Activated CD4-positive, alpha-beta memory T cell treated with anti-CD3 and anti-CD28 coated beads for 36 hours (primary cell): ENCODE measurements at places on chromosomes 5 and 9.

DNA sequence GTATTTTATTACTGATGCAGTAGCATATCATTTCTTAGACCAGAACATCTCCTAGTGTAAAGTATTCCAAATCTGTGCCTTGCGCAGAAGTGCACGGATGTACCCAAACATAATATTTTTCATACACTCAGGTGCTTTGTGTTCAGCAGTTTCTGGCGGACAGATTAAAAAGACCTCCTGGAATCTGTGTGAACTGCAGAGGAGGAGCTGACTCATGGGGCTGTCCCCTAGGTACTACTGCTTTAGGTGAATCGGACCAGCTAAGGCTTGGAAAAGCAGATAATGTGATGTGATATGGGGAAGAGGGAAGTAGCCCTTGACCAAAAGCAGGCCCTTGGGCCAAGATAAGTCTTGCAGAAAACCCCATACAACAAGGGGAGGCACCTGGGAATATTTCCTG, 310.1 kb downstream of the PLK2 start:
- DNase-seq: no peak

DNA sequence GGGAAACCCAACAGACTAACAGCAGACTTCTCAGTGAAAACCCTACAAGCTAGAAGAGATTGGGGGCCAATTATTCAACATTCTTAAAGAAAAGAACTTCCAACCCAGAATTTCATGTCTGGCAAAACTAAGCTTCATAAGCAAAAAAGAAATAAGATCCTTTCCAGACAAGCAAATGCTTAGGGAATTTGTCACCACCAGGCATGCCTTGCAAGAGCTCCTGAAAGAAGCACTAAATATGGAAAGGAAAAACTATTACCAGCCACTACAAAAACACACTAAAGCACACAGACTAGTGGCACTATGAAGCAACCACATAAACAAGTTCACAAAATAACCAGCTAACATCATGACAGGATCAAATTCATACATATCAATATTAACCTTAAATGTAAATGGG, 131.1 kb downstream of the OR2K2 start:
- no peak for DNase-seq

DNA sequence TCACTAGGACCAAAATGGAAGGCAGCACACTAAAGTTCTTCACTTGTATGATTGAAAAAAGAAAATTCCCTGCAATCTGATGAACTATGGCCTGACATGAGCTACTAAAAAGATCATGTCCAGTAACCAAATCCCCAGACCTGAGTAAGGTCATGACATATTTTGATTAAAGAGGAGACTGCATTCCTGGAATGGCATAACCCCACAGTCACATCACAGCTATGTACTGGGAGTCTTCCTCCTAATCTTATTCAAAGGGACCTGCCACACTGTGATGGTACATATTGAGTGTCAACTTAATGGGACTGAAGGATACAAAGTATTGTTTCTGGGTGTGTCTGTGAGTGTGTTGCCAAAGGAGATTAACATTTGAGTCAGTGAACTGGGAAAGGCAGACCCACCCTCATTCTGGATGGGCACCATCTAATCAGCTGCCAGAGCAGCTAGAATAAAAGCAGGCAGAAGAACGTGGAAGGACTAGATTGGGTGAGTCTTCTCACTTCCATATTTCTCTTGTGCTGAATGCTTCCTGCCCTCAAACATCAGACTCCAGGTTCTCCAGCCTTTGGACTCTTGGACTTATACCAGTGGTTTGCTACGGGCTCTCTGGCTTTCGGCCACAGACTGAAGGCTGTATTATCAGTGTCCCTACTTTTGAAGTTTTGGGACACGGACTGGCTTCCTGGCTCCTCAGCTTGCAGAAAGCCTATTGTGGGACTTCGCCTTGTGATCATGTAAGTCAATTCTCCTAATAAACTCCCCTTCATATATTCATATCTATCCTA, 345.0 kb downstream of the TMEM38B start:
- DNase-seq: no peak

GRCh38 chr9:115978091-115978490, 175.5 kb upstream of the PAPPA start:
- DNase-seq: no peak

DNA sequence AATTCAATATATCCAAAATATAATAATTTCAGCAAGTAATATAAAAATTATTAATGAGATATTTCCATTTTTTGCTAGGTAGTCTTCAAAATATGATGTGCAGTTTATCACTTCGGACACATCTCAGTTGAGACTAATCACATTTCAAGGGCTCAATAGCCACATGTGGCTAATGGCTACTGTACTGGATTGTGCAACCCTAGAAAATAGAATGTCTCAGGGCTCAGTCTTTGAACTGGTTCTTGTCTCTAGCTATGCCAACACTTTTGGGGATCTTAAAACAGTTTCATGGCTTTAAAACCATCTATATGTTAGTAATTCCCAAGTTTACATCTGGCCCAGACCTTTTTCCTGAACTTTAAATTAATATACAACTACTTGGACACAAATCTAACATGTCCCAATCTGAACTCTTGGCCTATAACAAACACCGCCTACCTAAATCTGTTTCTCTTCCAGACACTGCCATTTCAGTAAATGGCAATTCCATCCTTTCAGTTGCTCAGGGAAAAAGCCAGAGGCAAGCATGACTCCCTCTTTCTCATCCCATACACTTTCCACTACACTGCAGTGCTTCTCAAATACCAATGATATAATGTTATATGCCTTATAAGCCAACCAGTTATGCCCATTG, 18.8 kb downstream of the PTAR1 start:
- DNase-seq: no peak

GRCh38 chr5:142819825-142820224, 49.6 kb downstream of the ARHGAP26 start:
- DNase-seq: no peak

GRCh38 chr5:137498301-137498735, 808 bp downstream of the SPOCK1 start:
- no peak for DNase-seq

- no peak for DNase-seq
Observed at GRCh38 chr5:15334551-15335266, 165.3 kb upstream of the FBXL7 start.

DNA sequence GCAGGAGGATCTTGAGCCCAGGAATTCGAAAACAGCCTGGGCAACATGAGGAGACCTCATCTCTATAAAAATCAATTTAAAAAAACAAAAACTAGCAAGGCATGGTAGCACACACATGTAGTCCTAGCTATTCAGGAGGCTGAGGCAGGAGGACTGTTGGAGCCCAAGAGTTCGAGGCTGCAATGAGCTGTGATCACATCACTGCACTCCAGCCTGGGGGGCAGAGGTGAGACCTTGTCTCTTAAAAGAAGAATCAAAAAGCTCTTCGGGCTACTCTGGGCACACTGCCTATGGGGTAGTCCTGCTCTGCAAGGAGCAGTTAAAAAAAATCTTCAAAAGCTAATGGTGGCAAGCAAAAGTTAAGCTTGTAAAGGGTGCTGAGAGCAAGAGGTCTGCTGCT, 23.5 kb downstream of the SKP1 start:
- no peak for DNase-seq

GRCh38 chr5:151383011-151383410, 35.7 kb upstream of the SLC36A2 start:
- no peak for DNase-seq

GRCh38 chr5:125630237-125630636, 793.0 kb upstream of the GRAMD2B start:
- no peak for DNase-seq

GRCh38 chr9:7201196-7201595, 443.4 kb downstream of the KDM4C start:
- DNase-seq: no peak

DNA sequence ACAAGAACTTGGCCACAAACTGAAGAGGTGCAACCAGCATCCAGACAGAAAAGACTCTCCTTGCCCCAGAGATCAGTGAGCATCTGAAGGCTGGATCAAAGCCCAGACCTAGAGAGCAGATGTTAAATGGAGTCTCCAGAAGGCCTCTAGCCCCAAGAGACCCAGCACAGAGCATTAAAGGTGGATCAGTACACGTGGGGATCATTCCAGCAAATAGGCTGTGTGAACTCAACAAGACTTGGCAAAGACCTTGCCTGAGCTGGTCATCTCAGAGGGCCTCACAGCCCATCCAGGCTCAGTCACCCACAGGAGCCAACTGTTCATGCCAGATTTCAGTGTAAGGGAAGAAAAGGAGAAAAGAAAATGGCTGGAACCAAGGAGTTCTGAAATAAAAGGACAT, 214.0 kb downstream of the ENC1 start:
- no peak for DNase-seq

DNA sequence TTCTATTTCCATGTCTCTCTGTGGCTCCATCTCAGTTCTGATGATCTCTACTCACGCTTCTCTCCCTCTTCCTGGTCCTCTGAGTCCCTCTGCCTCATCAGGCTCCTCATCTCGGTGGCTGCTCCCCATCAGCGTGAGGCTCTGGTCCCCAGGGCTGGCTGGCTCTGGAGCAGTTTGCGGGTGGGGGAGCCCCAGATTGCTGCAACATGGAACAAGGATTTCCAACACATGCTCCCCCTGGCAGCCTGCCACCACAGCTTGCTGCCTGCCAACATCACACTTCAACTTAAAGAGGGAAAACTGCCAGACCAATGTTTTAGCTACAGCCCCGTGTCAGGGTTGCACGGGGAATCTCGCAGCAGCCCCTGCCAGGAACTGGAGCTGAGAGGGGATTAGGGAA, 77.2 kb upstream of the NEK6 start:
- no peak for DNase-seq

GRCh38 chr5:138605254-138605972, 30.2 kb upstream of the HSPA9 start:
- DNase-seq: no peak

DNA sequence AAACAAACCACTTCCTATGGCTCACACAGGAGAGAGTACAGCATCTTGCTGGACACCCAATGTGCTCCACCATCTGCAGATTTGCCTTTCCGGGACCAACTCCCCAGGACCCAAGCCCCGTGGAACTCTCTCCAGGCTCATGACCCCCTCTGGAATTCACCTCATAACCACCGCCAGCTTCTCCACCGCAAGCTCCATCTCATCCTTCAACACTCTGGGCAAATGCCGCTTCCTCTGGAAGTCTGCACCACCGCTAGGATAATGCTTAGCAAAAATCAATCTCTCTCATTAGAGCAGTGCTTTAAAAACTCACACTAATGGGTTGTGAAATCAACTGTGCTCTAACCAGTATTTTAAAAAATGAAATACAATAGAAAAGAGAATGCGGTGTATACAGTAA, 150.0 kb downstream of the COL23A1 start:
- no peak for DNase-seq

DNA sequence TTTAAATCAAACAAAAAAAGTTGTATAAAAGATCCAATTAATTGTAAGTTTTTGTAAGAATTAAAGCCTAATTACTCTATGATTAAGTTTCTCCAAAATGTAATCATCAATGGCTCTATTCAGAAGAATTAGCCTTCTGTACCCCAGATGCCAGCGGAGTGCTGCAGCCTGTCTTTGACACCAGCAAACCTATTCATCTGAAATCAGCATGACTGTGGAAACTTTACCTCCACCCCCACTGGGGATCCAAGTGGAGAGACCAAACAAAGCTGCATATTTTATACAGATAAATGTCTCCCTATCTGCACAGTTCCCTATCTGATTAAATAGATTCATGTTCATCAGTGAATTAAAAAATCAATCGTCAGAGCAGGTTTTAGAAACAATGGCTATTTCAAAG, 426.8 kb downstream of the KIAA0825 start:
- no peak for DNase-seq

GRCh38 chr5:153985498-153985897, 53.2 kb downstream of the FAM114A2 start:
- no peak for DNase-seq

- peak; percentile 28 for DNase-seq
Observed at GRCh38 chr9:105656131-105656921, 5.9 kb upstream of the TAL2 start.

- no peak for DNase-seq
Observed at GRCh38 chr9:137602661-137603060, 2.8 kb upstream of the ARRDC1 start.

DNA sequence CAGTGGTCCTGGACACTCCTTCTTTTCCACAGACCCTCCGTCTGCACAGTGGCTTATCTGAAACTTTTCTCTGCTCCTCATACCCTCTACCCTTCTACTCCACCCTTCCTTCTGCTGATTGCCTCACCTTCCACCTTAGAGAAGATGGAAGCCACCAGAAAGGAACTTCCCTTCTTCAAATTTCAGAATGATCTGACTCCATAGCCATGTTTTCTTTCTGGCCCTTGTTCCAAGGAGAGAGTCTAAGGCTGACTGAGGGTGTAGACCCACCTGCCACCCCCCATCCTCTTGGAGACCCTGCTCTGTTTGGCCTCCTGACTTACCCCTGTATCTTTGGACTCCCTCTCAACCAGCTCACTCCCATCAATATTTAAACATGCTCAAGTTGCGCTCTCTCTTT, 7.4 kb downstream of the SNX30 start:
- no peak for DNase-seq

- DNase-seq: no peak
Observed at GRCh38 chr5:2740876-2741555, 10.5 kb downstream of the IRX2 start.

DNA sequence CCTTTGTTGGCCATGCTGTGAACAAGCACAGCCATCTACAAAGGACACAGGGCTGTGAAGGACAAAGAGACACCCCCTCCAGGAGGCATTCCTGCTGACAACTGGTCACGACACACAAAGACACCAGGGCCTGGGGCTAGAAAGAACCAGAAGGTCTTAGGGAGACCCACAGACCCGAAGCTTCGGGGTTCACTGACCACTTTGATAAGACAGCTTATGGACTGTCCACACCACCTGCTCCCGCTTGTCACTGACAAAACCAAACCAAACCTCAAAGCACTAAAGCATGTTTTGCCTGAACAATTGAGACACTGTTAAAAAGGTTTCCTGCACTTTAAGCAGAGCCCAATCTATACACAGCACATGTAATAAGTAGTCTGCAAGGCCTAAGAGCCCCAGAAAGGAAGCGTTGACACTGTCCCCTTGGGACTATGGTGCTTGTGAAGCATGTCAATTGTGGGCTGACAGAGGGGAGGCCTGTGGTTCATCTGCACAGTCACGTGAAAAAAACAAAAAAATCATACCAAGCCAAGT, 185.0 kb downstream of the GAPVD1 start:
- DNase-seq: no peak

DNA sequence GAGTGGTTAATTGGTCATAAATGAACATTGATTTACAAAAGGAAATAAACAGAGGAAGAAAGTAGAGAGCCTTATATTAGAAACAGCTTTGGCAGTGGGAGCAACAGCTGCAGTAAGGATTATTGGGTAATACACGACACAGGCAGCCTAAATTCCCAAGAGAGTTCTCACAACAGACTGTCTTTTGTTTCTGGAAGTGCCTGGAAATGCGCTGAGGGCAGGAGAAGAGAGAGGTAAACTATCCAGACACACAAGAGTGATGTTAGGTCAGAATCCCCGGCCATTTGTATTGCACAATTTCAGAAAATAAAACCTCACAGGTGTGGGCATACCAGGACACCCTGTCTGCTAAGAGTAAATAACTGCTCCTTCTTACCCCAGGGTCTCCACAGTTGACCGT, 450.4 kb upstream of the CTNND2 start:
- no peak for DNase-seq

DNA sequence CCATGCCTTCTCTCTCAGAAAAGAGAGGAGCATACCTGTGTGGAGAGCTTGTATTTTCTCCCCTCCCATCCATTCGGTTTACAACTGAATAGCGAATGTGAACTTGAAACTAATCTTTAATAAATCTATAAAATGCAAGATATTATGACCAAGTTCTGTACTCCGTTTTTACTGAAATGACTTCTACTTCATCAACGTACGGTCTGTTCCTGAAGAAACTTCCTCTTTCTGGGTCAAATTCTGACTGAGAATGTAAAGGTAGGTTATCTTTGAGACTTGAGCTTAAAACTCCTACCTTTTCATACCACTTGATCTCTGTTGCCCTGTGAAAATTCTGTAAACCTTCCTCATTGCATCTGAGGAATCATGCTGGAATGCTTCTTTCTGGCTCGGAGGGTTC, 4.2 kb upstream of the CTNNAL1 start:
- DNase-seq: no peak
